Fibroblast of lung (primary cell): ENCODE measurements at places on chromosomes 3 and 15. TPM values are rescaled to one million over a fixed set of nuclear protein-coding genes. Genes with fewer than 3 reads are reported as not detected.

Gene DAZL
- total RNA-seq, result not detected in 2 replicates

DNA sequence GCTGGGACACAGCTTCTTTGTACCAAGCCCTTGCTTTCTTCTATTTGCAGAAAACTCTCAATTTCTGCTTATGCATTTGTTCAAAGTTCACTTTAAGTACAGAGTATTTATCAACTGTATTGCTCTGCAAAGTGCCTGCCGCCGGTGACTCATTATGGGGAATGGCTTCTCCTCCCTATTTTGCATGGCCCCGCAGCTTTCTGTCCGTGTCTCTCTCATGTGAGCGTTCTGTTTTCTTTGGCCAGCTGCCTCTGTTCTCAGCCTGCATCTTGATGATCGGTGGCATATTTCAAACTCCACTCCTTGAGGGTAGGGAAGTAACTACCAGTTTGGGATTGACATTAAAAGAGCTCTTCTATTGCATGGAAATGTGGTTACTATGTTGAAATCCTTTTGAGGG is 28.6 kb upstream of the ST8SIA2 start:
- H3K4me3 ChIP-seq, result no peak overlapping the region
- H3K36me3 ChIP-seq, result no peaks in the 10 kb centered on the region
- DNase-seq, result peak; percentile 24
- H3K27ac ChIP-seq, result no peak overlapping the region

GRCh38 chr3:141250342-141250741 is 18.7 kb downstream of the PXYLP1 start:
- no peak for DNase-seq
- H3K36me3 ChIP-seq, result no peaks in the 10 kb centered on the region
- H3K27me3 ChIP-seq, result no peaks in the 10 kb centered on the region
- no peaks in the 10 kb centered on the region for H3K4me1 ChIP-seq

GRCh38 chr3:196138482-196139254 is 56.8 kb upstream of the TFRC start:
- no peaks in the 10 kb centered on the region for H3K27me3 ChIP-seq
- H3K36me3 ChIP-seq, result no peaks in the 10 kb centered on the region
- no peaks in the 10 kb centered on the region for H3K4me1 ChIP-seq
- H3K27ac ChIP-seq, result no peak overlapping the region
- DNase-seq, result peak; percentile 75

GRCh38 chr3:155012584-155012983 is 67.5 kb upstream of the MME start:
- H3K27ac ChIP-seq, result no peak overlapping the region
- no peaks in the 10 kb centered on the region for H3K36me3 ChIP-seq
- no peaks in the 10 kb centered on the region for H3K27me3 ChIP-seq
- no peak for DNase-seq

GRCh38 chr15:49265911-49266310 is 95.9 kb downstream of the GALK2 start:
- no peaks in the 10 kb centered on the region for H3K36me3 ChIP-seq
- H3K4me3 ChIP-seq, result no peak overlapping the region
- H3K27me3 ChIP-seq, result no peaks in the 10 kb centered on the region
- no peak overlapping the region for H3K27ac ChIP-seq
- no peaks in the 10 kb centered on the region for H3K4me1 ChIP-seq

DNA sequence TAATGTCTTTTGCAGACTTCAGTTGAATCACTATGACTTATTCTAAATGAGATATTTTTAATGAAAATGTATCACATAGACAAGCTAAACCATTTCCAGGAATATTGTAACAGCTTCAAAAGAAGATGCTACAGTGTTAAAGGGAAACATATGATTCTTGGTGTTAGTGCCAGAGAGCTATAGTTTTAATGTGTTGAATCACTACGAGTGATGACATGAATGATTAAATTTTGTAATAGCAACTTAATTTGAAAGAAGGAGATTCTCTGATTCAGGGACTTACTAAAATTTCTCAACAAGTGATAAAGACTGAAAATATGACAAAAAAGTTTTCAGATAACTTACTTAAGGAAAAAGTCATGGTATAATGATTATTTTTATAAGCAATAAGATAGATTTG is 267.3 kb upstream of the SLITRK3 start:
- no peak overlapping the region for H3K27ac ChIP-seq
- peaks cover 6% of the 10 kb centered on the region for H3K4me1 ChIP-seq
- H3K36me3 ChIP-seq, result no peaks in the 10 kb centered on the region
- H3K4me3 ChIP-seq, result no peak overlapping the region
